ENCODE measurements at places on chromosomes 7 and 10.

DNA sequence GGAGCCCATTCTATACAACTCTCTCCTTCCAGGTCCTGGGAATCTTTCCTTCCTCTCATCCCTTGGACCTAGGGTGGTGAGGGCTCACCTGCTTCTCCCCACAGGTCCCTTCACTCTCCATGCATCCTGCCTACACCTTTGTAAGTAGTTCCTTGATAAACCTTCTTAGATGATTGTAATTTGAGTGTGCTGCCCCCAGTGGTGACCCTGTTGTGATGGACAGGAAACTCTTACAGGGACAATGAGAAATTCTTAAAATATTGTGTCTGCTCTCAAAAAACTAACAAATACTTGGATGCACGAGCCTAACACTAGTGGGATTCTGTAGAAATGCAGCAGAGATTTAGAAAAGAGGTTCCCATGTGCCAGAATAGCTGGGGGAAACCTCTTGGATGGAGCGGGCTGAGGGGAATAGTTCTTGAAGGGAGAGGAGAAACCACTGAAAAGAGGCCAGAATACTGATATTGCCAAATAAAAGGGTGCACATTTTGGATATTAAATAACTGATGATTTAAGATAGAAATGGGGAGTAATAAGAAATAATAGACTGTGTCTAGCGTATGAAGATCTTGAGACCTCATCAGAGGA lies 6.7 kb upstream of the PAXIP1 start:
- DNase-seq: no peak
- H3K4me3 ChIP-seq: no peak overlapping the region
- peaks cover 13% of the 10 kb centered on the region for H3K36me3 ChIP-seq

DNA sequence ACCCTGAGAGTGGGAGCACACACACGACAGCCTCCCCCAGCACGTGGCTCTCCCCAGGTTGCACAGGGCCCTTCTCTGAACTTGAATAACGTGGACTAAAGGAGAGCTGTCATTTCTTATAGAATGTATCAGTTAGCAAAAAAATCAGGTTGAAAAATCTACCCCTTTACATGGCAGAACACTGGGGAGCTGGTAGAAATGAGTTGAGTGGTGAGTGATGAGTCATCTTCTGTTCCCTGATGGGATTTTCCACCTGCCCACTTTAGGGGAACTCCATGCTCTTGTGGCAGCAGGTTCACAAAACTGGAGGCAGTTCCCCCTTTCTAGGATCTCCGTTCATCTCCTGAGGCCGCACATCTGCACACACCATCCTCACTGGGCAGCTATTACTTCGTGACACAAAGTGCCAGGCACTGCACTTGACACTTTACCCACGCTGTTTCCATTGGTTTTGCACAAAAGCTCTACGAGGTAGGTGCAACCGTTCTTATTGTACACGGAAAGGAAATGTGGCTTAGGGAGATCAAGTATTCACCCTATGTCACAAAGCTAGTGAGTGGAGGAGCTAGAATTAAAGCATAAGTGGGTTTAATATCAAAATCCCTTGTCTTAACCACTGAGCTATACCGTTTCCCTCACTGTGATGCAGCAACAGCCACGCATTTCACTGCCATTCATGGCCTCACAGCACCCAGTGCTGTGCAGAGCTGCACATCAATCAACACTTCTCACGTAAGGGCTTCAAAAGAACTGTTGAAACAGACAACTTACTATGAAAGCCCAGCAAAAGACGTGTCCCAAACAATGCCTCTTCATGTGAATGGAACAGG lies 80.2 kb downstream of the RNF216 start:
- H3K27ac ChIP-seq: peak overlapping the region; percentile 89
- peak; percentile 73 for DNase-seq
- peaks cover 51% of the 10 kb centered on the region for H3K36me3 ChIP-seq
- peak overlapping the region; percentile 40 for H3K4me3 ChIP-seq
- peaks cover 62% of the 10 kb centered on the region for H3K4me1 ChIP-seq

- H3K4me3 ChIP-seq: no peak overlapping the region
- H3K36me3 ChIP-seq: peaks cover 39% of the 10 kb centered on the region
- peaks cover 6% of the 10 kb centered on the region for H3K4me1 ChIP-seq
- H3K27ac ChIP-seq: no peak overlapping the region
Observed at GRCh38 chr10:91096274-91096673, 124.2 kb upstream of the PCGF5 start.

DNA sequence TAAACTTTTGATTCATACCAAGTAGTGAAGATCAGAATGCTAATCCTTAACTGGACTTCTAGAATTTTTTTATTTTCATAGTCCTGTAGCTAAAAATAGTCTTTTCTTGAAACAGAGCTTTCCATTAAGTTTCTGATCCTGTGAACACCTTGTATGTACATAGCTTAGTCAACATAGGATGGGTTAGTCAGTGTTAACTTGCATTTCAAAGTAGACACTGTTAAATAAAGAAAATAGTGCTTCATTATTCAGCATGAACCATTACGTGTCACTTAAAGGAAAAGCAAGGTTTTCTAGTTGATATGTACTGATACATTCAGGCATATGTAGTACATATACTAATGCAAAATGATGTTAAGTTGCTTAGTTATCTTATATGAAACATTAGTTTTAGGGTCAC lies 7.5 kb upstream of the HDAC9 start:
- H3K4me1 ChIP-seq: peaks cover 13% of the 10 kb centered on the region
- DNase-seq: no peak
- H3K27me3 ChIP-seq: no peaks in the 10 kb centered on the region

DNA sequence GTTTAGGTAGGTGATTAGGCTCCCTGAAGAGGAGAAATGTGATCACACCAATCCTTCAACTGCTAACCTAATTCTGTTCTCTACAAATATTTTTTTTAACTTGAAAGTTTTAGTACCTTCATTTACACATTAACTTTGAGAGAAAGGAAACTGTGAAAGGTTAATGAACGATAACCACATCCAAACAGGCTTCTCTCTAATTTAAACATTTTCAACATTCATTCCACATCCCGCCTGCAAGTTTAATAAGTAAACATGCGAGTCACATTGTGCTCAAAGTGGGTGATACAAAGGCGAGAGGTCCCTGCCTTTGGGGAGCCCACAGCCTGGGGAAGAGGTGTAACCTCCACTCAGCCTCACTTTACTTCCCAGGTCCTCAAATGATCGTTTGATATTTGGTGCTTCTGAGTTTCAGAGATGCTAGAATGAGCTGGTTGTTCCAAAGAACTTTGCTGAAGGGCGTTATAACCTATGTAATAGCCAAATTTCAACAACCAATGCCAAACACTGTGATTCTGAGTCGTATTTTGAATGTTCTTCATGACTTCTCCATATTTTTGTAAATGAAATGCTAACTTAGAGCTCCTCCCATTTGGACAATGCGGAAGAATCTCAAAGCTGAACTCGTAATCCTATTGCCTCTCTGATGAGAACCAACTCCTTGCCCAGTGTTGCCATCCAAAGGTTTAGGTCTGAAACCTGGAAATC lies 47.5 kb downstream of the DENND2A start:
- no peak for DNase-seq
- H3K36me3 ChIP-seq: no peaks in the 10 kb centered on the region
- no peak overlapping the region for H3K4me3 ChIP-seq
- no peak overlapping the region for H3K27ac ChIP-seq
- peaks cover 1% of the 10 kb centered on the region for H3K4me1 ChIP-seq

DNA sequence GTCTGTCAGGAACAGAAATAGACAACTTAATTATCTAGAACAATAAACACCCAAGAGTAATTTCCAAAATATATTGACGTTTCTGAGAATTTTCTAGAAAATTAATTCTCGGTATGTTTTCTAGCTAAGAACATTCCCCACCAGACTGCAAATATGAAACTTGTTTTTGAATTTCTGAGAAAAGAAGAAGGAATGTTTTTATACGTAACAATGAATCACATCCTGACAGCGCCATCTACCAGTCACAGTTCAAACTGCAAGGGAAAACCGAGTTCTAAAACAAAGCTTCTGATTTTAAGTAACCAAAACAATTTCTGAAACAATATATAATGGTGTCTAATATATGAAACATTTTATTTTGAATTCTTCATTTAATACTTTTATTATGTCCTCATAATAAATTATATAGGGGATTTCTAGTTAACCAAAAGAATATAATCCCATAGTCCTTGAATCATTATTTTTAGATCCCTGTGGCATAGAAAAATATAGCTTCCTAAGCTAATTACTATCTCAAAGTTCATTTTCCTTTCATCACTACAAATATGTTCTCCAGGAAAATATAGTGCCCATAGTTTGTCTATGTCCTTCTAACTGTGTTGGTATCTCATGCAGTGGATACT lies 34.5 kb upstream of the MEOX2 start:
- no peak overlapping the region for H3K27ac ChIP-seq
- no peaks in the 10 kb centered on the region for H3K27me3 ChIP-seq
- DNase-seq: no peak
- no peak overlapping the region for H3K4me3 ChIP-seq
- H3K4me1 ChIP-seq: no peaks in the 10 kb centered on the region
- no peaks in the 10 kb centered on the region for H3K36me3 ChIP-seq

DNA sequence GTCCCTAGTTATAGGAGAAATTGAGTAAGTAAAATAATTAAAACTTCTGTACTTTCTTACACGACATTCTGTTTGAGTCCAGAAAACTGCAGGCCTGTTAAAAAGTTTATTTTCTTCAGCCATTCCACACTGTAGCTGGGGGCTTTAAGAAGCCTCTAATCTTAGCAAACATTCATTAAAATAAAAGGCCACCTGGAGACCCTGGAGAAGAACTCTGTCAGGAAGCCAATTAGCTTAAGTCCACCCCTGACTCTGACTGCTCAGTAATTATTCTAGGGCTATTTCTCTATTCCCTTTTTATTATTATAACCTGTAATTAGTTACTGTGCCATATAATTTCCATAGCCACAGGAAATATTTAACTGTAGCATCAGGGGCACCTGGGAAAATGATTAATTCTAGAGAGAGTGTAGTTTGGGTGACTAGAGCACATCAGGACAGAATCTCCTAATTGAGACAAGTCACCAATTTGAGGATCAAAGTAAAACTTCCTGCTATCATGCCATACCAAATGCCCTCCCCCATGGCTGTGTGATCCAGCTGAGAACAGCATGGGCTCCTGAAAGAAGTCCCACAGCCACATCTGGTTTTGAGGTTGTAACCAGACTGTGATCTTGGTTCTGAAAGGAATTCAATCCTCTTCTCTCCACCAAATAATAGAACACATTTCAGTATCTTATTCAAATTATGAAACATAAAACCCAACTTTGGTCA lies 1302.3 kb downstream of the XPNPEP1 start:
- H3K4me3 ChIP-seq: no peak overlapping the region
- no peaks in the 10 kb centered on the region for H3K36me3 ChIP-seq
- DNase-seq: no peak
- no peaks in the 10 kb centered on the region for H3K4me1 ChIP-seq

GRCh38 chr7:137791930-137792329 lies 54.8 kb downstream of the DGKI start:
- H3K27ac ChIP-seq: no peak overlapping the region
- no peak overlapping the region for H3K4me3 ChIP-seq
- no peak for DNase-seq
- H3K36me3 ChIP-seq: peaks cover 4% of the 10 kb centered on the region

GRCh38 chr10:130493446-130494145 lies 357.4 kb downstream of the GLRX3 start:
- no peak overlapping the region for H3K4me3 ChIP-seq
- no peaks in the 10 kb centered on the region for H3K4me1 ChIP-seq
- H3K27me3 ChIP-seq: no peaks in the 10 kb centered on the region
- H3K36me3 ChIP-seq: no peaks in the 10 kb centered on the region
- H3K27ac ChIP-seq: no peak overlapping the region

GRCh38 chr7:90246171-90246570 lies 1.2 kb downstream of the CFAP69 start:
- H3K27ac ChIP-seq: no peak overlapping the region
- peaks cover 73% of the 10 kb centered on the region for H3K27me3 ChIP-seq
- peaks cover 25% of the 10 kb centered on the region for H3K4me1 ChIP-seq
- DNase-seq: no peak
- H3K4me3 ChIP-seq: peak overlapping the region; percentile 40

- H3K27me3 ChIP-seq: no peaks in the 10 kb centered on the region
- H3K4me1 ChIP-seq: no peaks in the 10 kb centered on the region
- H3K27ac ChIP-seq: no peak overlapping the region
- no peaks in the 10 kb centered on the region for H3K36me3 ChIP-seq
Observed at GRCh38 chr7:82625377-82625776, 181.8 kb upstream of the CACNA2D1 start.

GRCh38 chr7:143459359-143459758 lies 16.1 kb downstream of the TAS2R60 start:
- no peak for DNase-seq
- H3K36me3 ChIP-seq: no peaks in the 10 kb centered on the region
- no peak overlapping the region for H3K4me3 ChIP-seq
- no peak overlapping the region for H3K27ac ChIP-seq

DNA sequence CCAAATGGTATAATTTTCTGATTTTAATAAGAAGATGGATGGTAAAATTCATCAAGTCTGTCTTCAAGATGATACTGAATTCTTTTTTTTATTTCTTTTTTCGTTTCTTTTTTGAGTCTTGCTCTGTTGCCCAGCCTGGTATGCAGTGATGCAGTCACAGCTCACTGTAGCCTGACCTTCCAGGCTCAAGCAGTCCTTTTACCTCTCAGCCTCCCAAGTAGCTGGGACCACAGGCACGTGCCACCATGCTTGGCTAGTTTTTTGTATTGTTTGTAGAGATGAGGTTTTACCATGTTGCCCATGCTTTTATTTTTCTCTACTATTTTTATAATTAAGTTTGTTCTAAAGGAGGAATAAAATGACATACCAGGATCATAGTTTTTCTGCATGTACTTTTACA lies 52.1 kb upstream of the HELLS start:
- H3K27me3 ChIP-seq: no peaks in the 10 kb centered on the region
- no peaks in the 10 kb centered on the region for H3K4me1 ChIP-seq
- no peak overlapping the region for H3K27ac ChIP-seq
- no peaks in the 10 kb centered on the region for H3K36me3 ChIP-seq
- no peak for DNase-seq
- H3K4me3 ChIP-seq: no peak overlapping the region

DNA sequence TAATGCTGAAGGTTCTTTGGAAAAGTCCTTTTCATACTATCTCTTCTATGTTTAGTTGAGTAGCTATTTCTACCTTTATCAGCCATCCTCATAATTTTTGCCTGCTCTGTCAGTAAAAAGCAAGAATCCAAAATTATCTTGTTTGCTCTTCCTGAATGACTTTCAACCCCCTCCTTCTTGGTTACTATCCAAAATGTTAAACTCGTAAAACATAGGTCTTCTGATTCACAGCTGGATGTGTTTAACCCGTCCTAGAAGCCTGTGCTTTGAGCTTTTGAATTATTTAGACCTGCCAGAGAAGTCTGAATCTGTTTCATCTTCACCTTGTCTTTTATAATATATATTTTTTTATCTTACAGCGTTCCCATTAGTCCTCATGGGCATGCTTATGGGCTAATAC lies 136.4 kb upstream of the MDFIC start:
- H3K27me3 ChIP-seq: no peaks in the 10 kb centered on the region
- no peak overlapping the region for H3K27ac ChIP-seq
- no peak overlapping the region for H3K4me3 ChIP-seq

DNA sequence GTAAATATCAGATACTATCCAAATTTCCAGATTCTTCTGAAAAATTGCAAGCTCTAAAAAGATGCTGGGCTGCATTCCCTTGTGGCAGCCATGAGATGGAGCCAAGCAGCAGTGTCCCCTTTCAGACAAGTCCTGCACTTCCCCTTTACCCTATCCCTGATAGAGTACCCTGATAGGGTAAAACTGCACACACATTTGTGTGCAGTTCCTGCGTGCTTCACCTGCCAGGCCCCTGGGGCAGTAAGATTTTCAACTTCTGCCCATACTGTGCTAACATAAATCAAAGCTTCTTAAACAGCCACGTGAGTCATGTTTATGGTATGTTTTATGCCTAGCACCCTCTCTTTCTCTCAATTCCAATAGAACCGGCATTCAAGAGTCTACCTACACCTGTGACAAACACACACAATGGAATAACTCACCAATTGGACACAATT lies 52.2 kb downstream of the IFIT5 start:
- peaks cover 8% of the 10 kb centered on the region for H3K27me3 ChIP-seq
- no peak overlapping the region for H3K27ac ChIP-seq
- no peak overlapping the region for H3K4me3 ChIP-seq
- peaks cover 2% of the 10 kb centered on the region for H3K4me1 ChIP-seq
